Nephron progenitor cell (in vitro differentiated cells): ENCODE measurements at places on chromosomes 7 and 10.

- DNase-seq: no peak
Measured at GRCh38 chr7:85226361-85227085, 39.7 kb upstream of the SEMA3D start.

DNA sequence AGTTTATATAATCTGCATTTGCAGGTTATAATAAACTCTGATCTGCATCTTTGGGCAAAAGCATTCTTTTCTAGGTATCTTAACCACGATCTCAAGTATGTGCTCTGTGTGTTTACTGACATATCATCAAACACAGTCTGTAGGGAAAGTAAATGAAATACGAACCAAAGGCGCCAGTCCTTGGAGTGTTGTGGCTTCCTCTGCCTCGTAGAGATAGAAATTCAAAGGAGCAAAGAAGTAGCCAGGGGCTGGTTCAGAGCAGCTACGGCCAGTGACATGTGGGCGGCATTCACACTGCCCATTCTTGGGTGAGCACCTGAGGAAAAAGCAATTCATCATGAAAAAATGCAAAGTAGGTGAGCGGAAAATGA, 38.7 kb downstream of the LAMB4 start:
- no peak for DNase-seq

DNA sequence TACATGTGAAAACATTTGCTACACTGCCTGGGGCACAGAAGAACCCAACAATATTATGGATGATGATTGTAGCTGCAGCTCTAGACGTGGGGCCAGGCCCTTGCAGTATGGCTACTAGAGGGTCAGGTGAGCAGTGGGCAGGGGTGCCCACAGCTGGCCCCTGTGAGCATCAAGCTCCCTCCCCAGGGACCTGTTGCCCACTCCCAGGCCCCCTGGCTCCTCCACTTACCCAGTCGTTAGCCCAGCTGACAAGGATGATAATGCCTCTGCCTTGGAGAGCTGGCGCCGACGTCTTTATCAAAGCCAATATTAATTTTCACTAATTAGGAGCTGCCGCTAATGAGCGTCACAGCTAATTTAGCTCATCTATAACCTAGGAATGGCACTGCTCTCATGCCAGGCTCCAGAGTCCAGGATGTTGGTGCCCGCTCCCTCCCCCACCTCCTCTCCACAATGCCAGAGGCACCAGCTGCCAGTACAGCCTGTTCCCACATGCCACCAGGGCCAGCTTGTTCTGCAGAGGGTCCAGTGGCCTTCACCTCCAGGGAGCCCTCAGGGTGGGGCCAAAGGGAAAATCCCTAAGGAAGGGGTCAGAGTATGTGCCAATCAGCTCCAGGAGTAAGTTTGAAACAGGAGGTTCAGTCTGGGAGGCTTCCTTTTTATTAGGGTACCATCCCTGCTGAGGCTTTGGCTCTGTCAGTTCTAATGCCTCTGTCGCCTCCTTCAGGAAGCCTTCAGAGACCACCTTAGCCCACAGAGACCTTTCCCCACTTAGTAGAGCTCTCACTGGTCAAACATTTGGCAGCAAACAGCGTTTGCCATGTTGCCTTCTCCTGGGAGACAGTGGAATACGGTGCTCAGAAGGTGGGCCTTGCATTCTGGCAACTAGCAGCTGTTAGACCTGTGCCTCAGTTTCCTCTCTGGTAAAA, 77.2 kb downstream of the CDH23 start:
- no peak for DNase-seq

DNA sequence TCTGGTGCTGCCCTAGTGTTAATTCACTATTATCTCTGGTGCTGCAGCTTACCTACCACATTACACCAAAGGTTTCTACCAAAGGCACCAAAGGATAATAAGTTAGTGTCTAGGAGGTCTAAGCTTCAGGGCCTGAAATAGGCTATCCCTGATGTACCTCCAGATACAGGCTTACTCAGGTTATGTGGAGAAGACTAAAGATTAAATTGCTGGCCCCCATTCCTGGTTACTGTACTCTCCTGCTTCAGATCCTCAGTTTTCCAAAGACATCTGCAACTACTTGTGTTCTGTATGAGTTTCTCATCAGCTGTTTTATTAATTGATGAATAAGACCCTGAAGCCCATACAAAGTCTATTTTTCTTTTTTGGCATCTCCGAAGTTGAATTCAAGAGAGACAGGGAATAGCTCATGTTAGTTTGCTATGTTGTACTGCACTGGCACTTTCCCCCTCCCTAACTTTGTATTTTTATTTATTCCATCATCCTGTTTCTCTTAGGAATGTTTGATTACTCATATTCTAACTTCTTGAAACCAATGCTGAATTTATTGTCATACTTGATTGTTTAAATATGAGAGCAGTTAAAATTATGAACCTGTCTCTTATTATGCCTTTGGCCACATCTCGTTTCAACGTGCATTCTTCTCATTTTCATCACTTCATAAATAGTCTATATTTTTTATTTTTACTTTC, 85.9 kb downstream of the PON1 start:
- DNase-seq: no peak

DNA sequence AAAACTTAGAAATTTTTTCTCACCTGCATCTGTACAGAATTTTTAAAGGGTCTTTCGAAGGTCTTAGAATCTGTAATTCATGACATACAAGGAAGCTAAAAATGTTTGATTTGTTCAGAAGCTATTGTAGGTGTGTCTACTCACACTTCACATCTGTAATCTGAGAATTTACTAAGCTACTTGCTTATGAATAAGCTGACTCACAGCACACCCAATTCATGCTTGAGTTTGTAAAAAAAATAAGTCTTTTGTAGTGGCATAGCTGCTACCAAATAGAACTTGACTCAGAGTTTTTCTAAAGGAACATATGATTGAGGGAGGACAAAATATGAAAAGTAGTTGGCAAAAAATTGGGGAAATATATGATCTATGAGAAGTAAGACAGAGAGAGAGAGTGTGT, 12.7 kb upstream of the AGR2 start:
- no peak for DNase-seq

- no peak for DNase-seq
Measured at GRCh38 chr7:91537260-91538152, 273.3 kb downstream of the FZD1 start.

DNA sequence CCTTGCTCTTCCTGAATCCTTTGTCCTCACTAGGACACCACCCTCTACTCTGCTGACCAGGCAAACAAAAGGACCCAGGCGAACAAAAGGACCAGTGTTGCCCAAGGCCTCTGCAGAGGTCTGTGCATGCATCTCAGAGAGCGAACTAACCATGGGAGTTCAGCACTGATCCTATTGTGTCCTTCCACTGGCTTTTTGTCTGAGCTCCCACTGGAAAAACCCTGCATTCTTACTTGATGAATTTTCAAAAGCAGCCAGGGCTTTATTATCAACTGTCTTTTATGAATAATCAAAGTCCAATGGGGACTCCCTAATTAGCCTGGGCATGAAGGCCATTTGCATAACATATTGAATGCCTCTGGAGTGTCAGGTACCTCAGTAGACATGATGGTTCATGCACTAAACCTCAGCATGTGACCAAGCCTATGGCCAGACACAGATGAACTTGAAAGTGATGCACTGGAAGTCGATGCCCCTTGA, 140.6 kb downstream of the KCNMA1 start:
- no peak for DNase-seq

DNA sequence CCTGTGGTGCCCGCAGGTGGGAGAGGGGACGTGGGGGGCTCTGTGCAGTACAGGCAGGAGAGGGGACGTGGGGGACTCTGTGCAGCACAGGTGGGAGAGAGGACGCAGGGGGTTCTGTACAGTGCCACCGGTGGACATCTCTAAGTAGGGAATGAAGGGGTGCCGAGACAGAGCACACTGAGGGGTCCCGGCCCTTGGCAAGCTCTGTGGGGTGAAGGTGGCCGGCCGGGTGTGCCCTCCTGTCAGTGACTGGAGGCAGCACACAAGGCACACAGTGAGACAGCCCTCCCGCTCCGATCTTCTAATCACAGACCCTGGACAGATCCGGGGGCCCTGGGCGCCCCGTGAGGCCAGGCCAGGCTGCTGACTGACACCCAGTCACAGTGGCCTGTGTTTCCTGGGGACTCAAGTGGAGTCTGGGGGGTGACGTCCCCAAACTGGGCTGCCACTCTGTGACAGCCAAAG, 11.2 kb downstream of the GPR146 start:
- no peak for DNase-seq

GRCh38 chr7:122067077-122067476, 77.0 kb downstream of the AASS start:
- DNase-seq: no peak

DNA sequence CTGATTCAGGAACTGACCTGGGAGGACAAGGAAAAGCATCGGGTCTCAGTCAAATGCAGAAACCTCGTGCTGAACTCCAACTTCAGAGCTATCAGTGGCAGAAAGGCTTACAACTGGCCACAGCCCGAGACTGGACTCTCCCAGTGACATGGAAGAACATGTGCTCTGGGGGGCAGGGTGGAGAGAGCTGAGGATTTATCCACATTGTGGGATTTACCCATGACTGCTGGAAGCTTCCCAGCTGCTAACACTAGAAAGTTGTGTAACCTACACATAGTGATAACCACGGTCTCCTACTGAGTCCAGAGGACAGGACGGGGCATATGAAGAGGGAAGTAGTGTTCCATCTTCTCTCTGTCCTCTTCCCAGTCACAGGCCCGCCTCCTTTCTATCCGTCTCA, 103.4 kb downstream of the ITIH5 start:
- DNase-seq: no peak
